Prostate gland (tissue), 2 donors: ENCODE measurements at places on chromosomes 4 and X. TPM values are rescaled to one million over a fixed set of nuclear protein-coding genes. Genes with fewer than 3 reads are reported as not detected.
A peak's percentile ranks its signal among the peaks of the same experiment; 100 is the strongest.

The EDA gene
- 10.1 TPM for total RNA-seq

The CITED1 gene
- 552 TPM for total RNA-seq

GRCh38 chrX:50635817-50636365 lies 165.3 kb upstream of the DGKK start:
- no peaks in the 10 kb centered on the region for H3K4me1 ChIP-seq
- no peak overlapping the region for H3K27ac ChIP-seq
- H3K27me3 ChIP-seq: no peaks in the 10 kb centered on the region
- no peak for DNase-seq
- H3K36me3 ChIP-seq: no peaks in the 10 kb centered on the region
- H3K4me3 ChIP-seq: no peak overlapping the region

The SNCA gene
- 5.6 TPM for total RNA-seq

DNA sequence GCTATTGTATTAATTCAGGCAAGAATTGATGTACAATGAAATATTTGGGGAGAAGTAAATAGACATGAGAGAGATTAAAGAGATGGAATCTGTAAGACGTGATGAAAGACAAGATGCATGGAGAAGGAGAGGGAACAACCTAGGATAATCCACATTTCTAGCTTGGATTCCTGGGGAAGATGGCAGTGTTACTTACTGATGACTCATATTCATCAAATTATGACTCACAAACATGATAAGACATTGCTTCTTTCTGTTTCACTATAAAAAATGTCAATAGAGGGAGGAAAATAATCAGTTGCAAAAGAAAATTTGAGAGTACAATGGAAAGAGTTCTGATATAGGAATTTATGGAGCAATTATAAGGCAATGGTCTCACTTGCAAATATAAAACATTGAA lies 104.1 kb upstream of the BMP3 start:
- H3K27me3 ChIP-seq: no peaks in the 10 kb centered on the region
- H3K4me1 ChIP-seq: no peaks in the 10 kb centered on the region
- DNase-seq: no peak
- H3K4me3 ChIP-seq: no peak overlapping the region

The PCYT1B gene
- total RNA-seq: 6.9 TPM

DNA sequence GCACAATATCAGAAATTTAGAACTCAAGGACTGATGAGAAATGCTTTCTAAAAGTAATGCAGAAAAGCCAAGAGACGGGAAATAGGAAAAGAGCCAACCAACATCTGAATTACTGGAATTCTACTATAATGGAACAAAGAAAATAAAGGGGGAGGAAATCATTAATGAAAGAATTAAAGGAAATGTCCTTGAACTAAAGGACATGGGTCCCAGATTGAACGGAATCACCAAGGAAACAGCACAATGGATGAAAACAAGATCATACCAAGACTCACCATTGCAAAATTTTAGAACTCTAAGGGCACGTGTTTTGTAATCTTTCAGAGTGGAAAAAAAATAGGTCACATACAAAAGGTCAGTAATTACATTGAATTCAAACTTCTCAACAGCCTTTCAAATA lies 35.9 kb downstream of the HPGDS start:
- H3K27ac ChIP-seq: no peak overlapping the region
- H3K4me1 ChIP-seq: no peaks in the 10 kb centered on the region
- no peaks in the 10 kb centered on the region for H3K36me3 ChIP-seq
- no peak for DNase-seq

DNA sequence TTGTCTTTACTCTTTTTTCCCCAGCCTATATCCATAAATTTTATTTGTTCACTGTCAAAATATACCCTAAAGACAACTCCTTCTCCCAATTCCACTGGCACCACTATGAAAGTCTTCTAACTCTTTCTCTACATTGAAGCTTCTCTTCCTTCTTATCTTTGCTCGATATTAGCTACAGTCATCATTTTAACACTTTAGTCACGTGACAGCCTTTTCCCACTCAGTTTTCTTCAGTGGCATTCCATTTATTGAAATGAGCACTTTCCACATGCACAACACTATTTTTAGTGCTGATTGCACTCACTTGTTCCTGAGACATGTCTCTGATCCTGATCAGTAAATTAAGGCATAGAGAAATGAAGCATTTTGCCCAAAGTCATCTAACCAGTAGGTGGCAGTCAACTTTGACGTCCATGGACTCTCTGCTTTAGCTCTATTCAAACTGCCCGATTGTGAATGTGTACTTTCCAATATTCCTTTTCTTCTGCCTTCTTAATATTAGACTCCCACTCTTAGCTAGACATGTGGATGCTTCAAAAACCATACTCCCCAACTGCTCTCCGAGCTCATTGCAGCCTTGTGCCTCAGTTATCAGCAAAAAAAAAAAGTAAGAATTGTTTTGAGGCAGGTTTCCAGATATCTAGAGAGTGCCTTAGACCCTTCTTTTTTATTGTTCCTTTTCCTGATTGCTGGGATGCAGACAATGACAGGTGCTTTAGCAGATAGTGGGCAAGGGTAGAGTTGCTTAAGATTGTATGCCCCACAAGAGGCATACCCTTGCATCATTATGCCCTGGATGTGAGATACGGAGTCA lies 394.4 kb upstream of the ADGRL3 start:
- no peak overlapping the region for H3K4me3 ChIP-seq
- DNase-seq: no peak
- H3K27ac ChIP-seq: no peak overlapping the region
- no peaks in the 10 kb centered on the region for H3K36me3 ChIP-seq
- no peaks in the 10 kb centered on the region for H3K4me1 ChIP-seq
- H3K27me3 ChIP-seq: no peaks in the 10 kb centered on the region

GRCh38 chr4:140691369-140691768 lies 64.8 kb downstream of the TBC1D9 start:
- H3K4me3 ChIP-seq: no peak overlapping the region
- H3K4me1 ChIP-seq: peaks cover 2% of the 10 kb centered on the region
- DNase-seq: peak; percentile 71
- H3K27ac ChIP-seq: peak overlapping the region; percentile 33
- H3K36me3 ChIP-seq: no peaks in the 10 kb centered on the region

The ZNF157 gene
- total RNA-seq: 0.32 TPM

The DIAPH2 gene
- 8.1 TPM for total RNA-seq

- no peak overlapping the region for H3K4me3 ChIP-seq
- no peaks in the 10 kb centered on the region for H3K36me3 ChIP-seq
- DNase-seq: no peak
- H3K4me1 ChIP-seq: no peaks in the 10 kb centered on the region
Observed at GRCh38 chrX:34810364-34810763, 132.2 kb upstream of the FAM47B start.

The CT45A1 gene
- total RNA-seq: 1.0 TPM

The EFNB1 gene
- total RNA-seq: 40.1 TPM

DNA sequence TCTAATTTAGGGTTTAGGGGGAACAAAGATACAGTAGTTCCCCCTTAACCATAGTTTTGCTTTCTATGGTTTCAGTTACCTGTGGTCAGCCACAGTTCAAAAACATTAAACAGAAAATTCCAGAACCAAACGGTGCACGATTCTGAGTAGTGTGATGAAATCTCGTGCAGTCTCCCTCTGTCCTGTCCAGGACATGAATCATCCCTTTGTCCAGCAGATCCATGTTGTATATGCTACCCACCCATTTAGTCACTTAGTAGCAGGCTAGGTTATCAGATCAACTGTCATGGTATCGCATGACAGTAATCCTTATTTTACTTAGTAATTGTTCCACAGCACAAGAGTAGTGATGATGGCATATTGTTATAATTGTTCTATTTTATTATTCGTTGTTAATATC lies 556.1 kb downstream of the IL1RAPL1 start:
- DNase-seq: no peak
- H3K4me1 ChIP-seq: no peaks in the 10 kb centered on the region
- no peaks in the 10 kb centered on the region for H3K36me3 ChIP-seq

DNA sequence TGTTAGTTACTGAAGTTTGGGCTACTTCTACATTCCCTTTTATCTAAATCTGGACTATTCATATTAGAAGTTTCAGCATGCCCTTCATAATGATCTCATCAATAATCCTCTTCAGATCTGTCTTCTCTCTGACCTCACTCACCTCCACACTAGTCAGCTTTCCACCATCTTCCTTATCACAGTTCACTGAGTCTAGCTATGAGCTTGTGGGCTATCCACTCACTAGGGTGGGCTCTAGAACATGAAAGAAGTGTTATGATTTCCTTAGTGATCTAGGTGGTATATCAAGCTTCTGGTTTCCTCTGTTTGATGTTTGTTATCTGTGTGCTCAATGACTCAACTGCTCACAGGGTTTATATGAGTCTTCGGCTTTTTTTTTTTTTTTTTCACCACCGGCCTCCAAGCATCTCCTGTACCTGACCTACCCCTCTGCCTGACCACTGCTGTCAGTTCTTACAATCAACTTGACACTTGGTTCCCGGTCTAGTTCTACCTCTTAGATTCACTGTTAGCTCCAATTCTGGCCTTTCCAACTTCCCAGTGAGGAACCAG lies 103.1 kb downstream of the PAPSS1 start:
- DNase-seq: no peak
- no peaks in the 10 kb centered on the region for H3K27me3 ChIP-seq
- H3K36me3 ChIP-seq: no peaks in the 10 kb centered on the region

GRCh38 chrX:27966955-27967354 lies 14.3 kb downstream of the DCAF8L1 start:
- H3K4me3 ChIP-seq: no peak overlapping the region
- DNase-seq: no peak
- no peak overlapping the region for H3K27ac ChIP-seq
- no peaks in the 10 kb centered on the region for H3K27me3 ChIP-seq

- no peak overlapping the region for H3K4me3 ChIP-seq
- peaks cover 3% of the 10 kb centered on the region for H3K4me1 ChIP-seq
- H3K36me3 ChIP-seq: no peaks in the 10 kb centered on the region
- no peak overlapping the region for H3K27ac ChIP-seq
- no peak for DNase-seq
Observed at GRCh38 chr4:110624398-110624780, 1.5 kb upstream of the PITX2 start.

GRCh38 chrX:8430444-8430843 lies 34.2 kb upstream of the VCX3B start:
- H3K27ac ChIP-seq: no peak overlapping the region
- no peak overlapping the region for H3K4me3 ChIP-seq
- H3K36me3 ChIP-seq: no peaks in the 10 kb centered on the region

GRCh38 chr4:51855270-51855669 lies 12.3 kb downstream of the DCUN1D4 start:
- no peaks in the 10 kb centered on the region for H3K4me1 ChIP-seq
- H3K27ac ChIP-seq: no peak overlapping the region
- no peak for DNase-seq
- no peaks in the 10 kb centered on the region for H3K36me3 ChIP-seq
- no peaks in the 10 kb centered on the region for H3K27me3 ChIP-seq
- no peak overlapping the region for H3K4me3 ChIP-seq

The MAMLD1 gene
- total RNA-seq: 2.2 TPM

DNA sequence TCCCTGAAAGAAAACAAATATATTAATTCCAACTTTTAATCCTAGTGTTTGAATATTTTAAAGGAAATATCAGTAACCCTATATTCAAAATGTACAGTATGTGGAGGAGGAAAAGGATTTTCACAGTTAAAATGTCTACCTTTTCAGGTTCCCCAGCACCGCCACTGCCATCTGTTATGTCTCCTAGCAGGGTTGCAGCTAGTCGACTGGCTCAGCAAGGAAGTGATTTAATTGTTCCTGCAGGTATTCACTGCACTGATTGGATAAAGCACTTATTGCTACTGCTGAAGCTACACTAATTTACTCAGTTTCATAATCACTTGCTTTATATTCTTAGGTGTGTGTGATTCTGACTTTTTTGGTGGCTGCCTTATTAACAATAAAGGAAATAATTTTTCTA lies 65.5 kb upstream of the FHDC1 start:
- H3K4me3 ChIP-seq: no peak overlapping the region
- H3K4me1 ChIP-seq: no peaks in the 10 kb centered on the region
- no peaks in the 10 kb centered on the region for H3K27me3 ChIP-seq
- H3K27ac ChIP-seq: no peak overlapping the region
- DNase-seq: no peak

The IL13RA1 gene
- total RNA-seq: 46.4 TPM

GRCh38 chr4:184247421-184247820 lies 29.7 kb upstream of the ENPP6 start:
- H3K36me3 ChIP-seq: no peaks in the 10 kb centered on the region
- H3K27ac ChIP-seq: no peak overlapping the region
- H3K4me1 ChIP-seq: no peaks in the 10 kb centered on the region
- H3K27me3 ChIP-seq: no peaks in the 10 kb centered on the region
- no peak for DNase-seq

DNA sequence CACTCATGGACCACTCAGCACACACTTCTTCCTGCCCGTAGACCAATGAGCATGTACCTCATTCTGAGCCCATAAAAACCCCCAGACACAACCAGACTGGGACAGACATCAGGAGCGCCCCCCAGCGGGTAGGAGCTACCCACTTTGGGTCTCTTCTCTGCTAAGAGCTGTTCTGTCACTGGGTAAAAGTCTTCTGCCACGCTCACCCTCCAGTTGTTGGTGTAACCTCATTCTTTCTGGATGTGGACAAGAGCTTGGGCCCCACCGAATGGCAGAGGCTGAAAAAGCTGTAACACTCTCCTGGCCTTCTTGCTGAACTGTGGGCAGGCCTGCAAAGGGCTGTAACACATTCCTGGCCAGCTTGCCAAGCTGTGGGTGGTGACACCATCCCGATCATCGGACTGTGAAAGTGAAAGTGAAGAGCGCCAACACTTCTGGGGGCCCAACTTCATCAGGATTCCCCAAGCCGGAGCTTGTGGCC lies 137.6 kb downstream of the TECRL start:
- no peaks in the 10 kb centered on the region for H3K36me3 ChIP-seq
- no peak overlapping the region for H3K27ac ChIP-seq
- no peak for DNase-seq
- H3K4me1 ChIP-seq: no peaks in the 10 kb centered on the region
- no peak overlapping the region for H3K4me3 ChIP-seq
- H3K27me3 ChIP-seq: no peaks in the 10 kb centered on the region

- H3K27ac ChIP-seq: no peak overlapping the region
- H3K27me3 ChIP-seq: no peaks in the 10 kb centered on the region
- DNase-seq: no peak
- H3K4me1 ChIP-seq: no peaks in the 10 kb centered on the region
- H3K36me3 ChIP-seq: no peaks in the 10 kb centered on the region
Observed at GRCh38 chr4:70533791-70534190, 15.4 kb downstream of the AMTN start.

DNA sequence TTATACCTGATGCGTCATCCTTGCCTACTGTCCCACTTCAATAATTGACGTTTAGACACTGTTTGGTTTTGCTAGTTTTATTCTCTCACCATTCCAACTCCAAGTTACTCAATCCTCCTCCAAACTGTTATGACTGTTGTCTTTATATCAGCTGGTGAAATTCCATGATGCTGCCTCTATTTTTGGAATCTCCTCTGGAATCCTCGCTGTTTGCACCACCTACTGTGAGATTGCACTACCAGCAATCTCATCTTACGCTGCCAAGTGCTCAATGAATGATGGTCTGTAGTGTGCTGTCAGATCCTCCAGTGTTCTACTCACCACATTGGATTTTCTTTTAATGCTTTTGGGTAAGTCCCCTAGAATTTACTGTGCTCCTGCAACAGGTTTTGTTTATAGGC lies 13.2 kb upstream of the PCDH18 start:
- no peak overlapping the region for H3K27ac ChIP-seq
- no peak overlapping the region for H3K4me3 ChIP-seq
- no peak for DNase-seq
- no peaks in the 10 kb centered on the region for H3K36me3 ChIP-seq
- no peaks in the 10 kb centered on the region for H3K4me1 ChIP-seq

The TMEM255A gene
- total RNA-seq: 0.18 TPM

GRCh38 chr4:87423317-87424098 lies 1.1 kb downstream of the NUDT9 start:
- no peaks in the 10 kb centered on the region for H3K36me3 ChIP-seq
- no peaks in the 10 kb centered on the region for H3K27me3 ChIP-seq
- peak overlapping the region; percentile 72 for H3K4me3 ChIP-seq
- peaks cover 16% of the 10 kb centered on the region for H3K4me1 ChIP-seq
- no peak for DNase-seq

- no peaks in the 10 kb centered on the region for H3K27me3 ChIP-seq
- H3K4me1 ChIP-seq: no peaks in the 10 kb centered on the region
- no peak overlapping the region for H3K27ac ChIP-seq
- DNase-seq: no peak
Observed at GRCh38 chr4:79923281-79923680, 149.7 kb downstream of the ANTXR2 start.
